ENCODE measurements at places on chromosomes 5 and 9.

GRCh38 chr5:74778609-74779008 is 11.6 kb downstream of the NSA2 start:
- no peak for DNase-seq

- DNase-seq, result no peak
These were observed 401.9 kb upstream of the GRIA1 start for GRCh38 chr5:153088538-153088937.

DNA sequence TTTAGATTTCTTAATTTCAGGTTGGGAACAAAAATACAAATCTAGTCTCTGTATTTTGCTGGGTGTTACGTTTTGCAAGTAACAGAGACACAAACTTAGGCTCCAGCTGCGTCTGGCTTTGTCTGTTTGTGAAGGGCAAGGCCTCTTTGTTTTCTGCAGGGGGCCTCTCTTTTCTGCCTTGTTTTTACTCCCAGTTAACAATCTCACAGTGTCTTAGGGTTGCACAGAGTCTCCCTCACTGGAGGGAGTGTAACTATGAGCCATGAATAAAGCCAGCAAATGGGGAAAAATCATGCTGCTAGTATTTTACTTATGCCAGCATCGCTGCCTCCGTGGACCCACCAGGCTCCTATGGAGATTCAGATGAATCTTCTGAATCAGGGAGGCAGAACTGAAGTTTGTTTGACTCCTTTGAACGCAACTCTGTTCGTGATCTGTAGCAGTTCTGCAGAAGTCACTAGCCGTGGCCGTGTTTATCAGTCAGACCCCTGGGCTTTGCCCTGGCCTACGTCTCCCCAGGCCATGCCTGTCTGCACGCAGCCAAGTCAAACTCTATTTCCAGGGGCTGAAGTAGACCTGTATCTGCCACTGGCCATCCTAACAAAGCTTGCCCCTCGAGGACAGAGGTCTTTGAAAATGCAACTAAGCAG is 77.2 kb downstream of the ATP10B start:
- DNase-seq, result no peak

DNA sequence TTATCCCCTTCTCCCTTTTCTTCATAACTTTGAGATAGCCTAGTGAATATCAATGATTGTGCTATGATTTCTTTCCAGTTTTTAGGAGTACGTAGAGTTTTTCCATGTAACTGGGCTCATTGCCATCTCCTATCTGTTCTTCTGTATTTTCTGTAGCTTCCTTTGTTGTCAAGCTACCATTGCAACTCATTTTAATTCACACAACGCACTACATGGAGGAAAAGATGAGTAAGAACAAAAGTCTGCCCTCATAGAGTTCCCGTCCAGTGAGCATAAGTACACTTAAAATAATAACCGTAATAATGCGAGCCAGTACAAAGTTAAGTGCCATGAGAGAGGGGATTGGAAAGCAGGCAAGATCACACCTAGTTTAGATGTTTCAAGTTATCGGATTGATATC is 177.7 kb downstream of the PAM start:
- no peak for DNase-seq

- DNase-seq, result no peak
These were observed 1.9 kb upstream of the ERBIN start for GRCh38 chr5:65924366-65925043.

Data from dorsolateral prefrontal cortex (tissue), 122 donors.